ENCODE measurements at places on chromosomes 12 and 14.

DNA sequence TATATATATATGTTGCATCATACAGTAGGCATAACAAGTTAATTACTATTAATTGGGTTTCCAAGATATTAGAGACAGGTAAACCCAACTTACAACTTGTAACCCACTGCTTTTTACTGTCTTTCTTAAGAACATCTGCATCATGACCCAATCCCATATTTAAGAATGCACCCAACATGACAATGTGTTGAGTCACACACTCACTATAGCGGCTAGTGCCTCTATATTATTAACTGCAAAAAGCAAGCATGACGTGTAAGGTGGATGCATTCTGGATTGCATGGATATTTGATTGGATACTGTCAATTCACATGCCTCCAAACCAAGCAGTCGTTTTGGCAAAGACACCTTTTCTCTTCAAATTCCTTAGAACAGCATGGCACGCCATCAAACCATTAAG is 68.2 kb downstream of the KSR2 start:
- peak; percentile 30 for DNase-seq

DNA sequence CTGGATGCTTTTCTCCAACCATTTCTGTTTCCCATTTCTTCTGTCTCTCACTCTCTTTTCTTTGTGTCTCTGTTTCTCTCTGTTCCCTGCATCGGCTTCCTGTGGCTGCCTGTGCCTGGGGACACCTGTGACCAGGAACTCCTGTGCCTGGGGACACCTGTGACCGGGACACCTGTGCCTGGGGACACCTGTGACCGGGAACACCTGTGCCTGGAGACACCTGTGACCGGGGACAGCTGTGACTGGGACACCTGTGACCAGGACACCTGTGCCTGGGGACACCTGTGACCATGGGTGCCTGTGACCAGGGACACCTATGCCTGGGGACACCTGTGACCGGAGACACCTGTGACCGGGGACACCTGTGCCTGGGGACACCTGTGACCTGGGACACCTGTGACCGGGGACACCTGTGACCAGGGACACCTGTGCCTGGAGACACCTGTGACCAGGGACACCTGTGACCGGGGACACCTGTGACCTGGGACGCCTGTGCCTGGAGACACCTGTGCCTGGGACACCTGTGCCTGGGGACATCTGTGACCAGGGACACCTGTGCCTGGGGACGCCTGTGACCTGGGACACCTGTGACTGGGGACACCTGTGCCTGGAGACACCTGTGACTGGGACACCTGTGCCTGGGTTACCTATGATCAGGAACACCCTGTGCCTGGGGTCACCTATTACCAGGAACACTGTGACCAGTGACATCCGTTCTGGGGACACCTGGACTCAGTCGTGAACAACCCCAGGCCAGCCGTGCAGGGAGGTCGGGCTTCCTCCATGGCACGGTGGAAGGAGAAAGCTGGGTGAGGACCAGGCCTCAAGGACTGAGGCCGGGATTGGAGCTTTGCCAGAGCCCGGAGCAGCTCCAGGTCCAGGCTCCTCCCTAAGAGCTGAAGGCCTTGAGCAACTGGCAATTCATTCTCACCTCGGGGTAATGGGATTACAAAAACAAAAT is 23.4 kb upstream of the FBRSL1 start:
- no peak for DNase-seq

DNA sequence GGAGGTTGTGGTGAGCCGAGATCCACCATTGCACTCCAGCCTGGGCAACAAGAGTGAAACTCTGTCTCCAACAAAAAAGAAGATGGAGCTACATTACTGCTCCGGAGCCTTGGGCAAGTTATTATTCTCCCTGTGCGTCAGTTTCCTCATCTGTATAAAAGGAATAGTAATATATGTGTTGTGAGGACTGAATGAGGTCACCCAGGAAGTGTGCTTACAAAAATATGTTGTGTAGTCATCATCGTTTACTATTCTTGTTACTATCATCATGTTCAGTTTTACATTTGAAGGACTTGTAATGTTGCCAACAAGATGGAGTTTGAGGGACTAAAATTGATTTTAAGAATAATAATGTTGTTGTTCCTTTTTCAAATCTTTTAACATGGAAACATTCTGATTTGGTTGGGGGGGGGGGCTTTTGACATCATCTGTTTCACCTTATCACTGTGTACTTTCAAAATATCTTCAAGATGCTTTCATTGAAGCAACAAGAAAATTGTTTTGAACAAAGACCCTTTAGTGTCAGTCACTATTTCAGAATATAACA is 156.8 kb downstream of the PDE3A start:
- peak; percentile 40 for DNase-seq

DNA sequence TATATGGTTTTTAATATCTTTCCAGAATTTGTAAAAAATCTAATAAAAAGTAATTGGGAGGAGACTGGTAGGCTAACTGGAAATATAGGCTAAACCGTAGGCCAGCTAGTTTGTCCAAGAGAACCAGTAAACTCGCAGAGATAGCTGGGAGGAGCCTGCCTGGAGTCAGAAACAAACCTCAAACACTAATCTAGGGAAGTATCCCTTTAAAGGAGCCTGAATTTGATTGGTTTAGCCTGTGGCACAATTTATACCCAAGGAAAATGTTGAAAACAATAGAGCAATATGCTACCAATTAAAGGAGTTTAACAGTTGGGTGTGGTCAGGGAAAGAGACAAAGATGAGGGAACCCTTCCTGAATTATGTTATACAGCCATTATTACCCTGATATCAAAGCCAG is 109.6 kb downstream of the EML5 start:
- DNase-seq = no peak

GRCh38 chr12:16573398-16574077 is 32.4 kb downstream of the LMO3 start:
- DNase-seq = peak; percentile 60

DNA sequence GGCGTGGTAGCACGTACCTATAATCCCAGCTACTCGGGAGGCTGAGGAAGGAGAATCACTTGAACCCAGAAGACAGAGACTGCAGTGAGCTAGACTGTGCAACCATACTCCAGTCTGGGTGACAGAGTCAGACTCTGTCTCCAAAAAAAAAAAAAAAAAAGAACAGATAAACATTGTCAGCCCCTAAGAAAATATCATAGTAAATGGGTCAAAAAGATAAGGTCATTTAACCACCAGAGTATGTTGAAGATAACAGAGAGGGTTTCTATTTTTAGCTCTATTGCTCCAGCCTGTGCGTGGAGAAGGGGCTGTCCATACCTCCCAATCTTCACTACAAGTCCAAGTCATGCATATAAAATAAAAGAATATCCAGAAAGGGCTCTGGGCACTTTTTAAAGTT is 15.4 kb downstream of the LGMN start:
- DNase-seq = no peak

DNA sequence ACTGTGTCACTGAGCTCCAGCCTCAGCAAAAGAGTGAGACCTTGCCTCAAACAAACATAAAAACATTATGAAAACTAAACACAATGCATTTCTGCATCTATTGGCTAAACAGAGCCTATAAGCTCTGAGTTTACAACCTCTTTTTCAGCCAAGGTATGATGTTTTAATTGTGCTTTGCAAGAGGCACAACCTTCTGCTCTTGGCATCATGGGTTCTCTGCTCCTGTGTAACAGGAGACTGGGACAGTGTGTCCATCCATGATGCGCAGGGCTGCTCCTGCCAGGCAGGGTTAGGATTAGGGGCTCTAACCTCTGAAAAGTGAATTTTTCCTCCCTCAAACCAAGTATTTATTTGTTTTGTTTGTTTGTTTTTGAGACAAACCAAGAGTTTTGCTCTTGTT is 5.0 kb upstream of the NFKBIA start:
- DNase-seq = no peak

- no peak for DNase-seq
These were observed 208.9 kb downstream of the CACNA1C start for GRCh38 chr12:2261708-2262107.

GRCh38 chr12:78928200-78929074 is 63.9 kb downstream of the SYT1 start:
- peak; percentile 77 for DNase-seq

- no peak for DNase-seq
These were observed 1.4 kb downstream of the SERPINA9 start for GRCh38 chr14:94474581-94475031.

DNA sequence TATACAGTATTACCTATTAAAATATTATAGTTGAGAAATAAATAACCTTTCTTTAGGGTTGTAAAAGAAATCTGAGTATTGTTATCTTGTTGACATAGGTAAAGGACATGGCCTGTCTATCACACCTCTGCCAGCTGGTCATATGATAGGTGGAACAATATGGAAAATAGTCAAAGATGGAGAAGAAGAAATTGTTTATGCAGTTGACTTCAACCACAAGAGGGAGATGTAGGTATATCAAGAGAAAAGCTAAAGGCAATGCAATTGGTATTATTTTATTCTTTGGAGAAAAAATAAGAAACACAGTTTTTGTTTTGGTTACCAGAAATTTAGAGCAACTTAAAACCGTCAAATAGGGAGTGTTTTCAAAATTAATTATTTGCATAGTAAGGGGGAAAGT is 13.5 kb downstream of the CPSF2 start:
- DNase-seq = peak; percentile 63

DNA sequence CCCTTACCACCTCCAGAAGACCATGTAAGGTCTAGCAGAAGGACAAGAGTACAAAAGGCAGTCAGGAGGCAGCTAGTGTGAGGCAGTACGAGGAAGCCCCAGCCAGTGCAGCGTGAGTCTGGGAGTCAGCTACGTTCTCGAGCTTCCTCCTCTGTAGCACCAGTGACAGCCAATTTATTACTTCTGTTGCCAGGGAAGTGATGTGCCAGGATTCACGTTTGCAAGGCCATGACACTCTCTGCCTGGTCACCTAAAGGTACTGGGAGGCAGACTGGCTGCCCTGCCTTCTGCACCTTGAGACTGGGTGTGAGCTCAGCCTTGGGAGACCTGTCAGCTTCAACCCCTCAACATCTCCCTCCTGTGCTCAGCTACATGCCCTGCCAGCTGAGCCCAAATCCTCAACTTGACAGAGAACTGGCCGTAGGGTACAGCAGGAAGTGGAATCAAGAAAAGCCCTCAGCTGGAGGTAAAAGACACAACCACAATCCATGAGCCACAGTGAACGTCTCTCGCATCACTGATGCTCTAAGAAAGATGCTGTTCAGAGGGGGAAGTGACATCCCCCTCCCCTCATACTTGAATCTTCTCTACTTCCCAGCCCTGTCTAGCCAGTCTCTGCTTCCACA is 182.5 kb upstream of the RGS6 start:
- no peak for DNase-seq

DNA sequence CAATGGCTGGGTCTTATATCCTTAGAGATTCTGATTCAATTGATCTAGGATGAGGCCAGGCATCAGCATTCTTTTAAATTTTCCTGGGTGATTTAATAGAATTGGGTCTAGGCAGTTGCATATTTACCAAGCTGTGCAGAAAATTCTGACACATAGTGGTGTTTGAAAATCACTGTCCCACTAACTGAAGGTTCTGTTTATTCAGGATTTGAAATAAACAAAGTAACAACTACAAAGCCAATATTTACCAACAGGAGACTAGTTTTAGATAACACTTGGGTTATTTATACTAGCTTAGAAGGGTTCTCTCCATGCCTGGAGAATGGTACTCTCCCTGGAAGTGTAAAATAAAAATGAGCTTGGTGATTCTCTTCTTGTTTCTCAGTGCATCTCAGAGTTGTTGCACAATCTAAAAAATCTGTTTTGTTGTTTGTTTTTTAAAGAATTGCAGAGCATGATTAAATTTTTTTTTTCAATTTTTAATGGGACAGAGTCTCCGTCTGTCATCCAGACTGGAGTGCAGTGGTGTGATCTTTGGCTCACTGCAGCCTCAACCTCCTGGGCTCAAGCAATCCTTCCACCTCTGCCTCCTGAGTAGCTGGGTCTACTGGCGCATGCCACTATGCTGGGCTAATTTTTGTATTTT is 16.9 kb downstream of the BEST3 start:
- peak; percentile 28 for DNase-seq

GRCh38 chr14:101600891-101601605 is 39.8 kb downstream of the DIO3 start:
- DNase-seq = no peak

DNA sequence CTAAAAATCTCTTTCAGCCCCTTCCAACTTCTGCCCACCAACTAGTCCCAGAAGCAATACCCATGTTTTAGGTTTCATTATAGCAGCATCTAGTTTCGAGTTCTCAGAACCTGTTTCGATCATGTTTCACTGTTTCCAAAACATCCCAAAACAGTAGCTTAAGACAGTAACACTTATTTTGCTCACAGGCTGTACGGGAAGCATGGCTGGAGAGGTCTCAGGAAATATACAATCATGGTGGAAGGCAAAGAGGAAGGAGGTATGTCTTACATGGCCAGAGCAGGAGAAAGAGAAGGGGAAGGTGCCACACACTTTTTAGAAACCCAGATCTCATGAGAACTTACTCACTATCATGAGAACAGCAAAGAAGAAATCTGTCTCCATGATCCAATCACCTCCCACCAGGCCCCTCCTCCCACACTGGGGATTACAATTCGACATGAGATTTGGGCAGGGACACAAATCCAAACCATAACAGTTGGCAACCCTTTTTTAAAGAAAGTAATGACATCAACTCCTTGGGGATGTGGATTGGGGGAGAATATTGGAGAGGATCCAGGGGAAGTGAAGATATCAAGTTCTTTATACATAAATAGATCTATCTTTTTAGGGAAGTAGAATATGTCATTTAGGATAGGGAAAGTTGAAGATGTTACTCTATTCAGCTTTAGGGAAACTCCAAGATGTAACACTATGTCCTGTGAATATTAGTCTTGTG is 269.9 kb upstream of the PLEKHG7 start:
- no peak for DNase-seq

DNA sequence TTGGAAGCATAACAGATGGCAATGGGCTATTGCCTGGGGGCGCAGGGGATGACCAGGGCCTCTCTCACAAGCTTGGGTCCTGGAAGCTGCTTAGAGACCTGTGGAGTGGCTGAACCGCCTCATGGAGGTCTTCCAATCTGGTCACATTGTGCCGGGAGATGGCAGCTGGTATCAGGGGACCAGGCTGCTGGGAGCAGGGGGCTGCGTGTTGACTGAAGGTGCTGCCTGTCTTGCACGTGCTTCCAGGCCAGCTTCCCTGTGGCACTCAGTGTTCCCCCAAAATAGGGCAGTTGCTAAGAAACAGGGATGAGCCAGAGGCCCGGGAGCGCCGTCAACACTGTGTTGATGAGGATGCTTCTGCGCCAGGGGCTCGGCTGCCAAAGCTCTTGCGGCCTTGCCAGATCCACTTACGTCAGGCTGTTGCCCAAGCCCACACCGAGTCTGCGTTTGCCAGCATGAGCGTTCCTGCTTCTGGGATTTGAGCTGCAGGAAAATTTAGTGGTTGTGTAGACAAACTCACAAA is 39.8 kb downstream of the ELK3 start:
- DNase-seq = peak; percentile 99

GRCh38 chr12:22626406-22626805 is 1.4 kb downstream of the ETNK1 start:
- peak; percentile 79 for DNase-seq
